ENCODE measurements at places on chromosomes 5 and 9.

DNA sequence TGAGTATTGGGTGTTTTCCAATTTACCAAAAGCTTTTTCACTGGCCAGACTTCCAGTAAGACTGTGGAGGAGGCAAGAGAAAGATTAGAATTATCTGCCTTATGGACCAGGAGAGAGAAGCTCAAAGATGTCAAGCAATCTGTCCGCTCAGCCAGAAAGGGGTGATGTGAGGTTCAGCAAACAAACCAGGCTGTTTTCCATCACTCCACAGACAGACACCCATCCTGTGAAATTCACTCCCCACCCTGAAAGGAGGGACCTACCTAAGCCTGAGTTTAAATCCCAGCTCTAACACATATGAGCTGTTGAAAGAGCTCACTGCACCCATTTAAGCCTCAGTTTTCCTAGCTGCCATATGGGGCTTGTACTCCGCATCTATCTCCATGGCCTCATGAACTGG lies 14.9 kb upstream of the COL27A1 start:
- DNase-seq: no peak

GRCh38 chr9:36128349-36128748 lies 8.2 kb upstream of the GLIPR2 start:
- DNase-seq: no peak

- no peak for DNase-seq
These were observed 251.4 kb upstream of the IL12B start for GRCh38 chr5:159581502-159582249.

GRCh38 chr5:112125903-112126302 lies 293.2 kb downstream of the EPB41L4A start:
- no peak for DNase-seq

GRCh38 chr9:78306222-78307076 lies 9.5 kb downstream of the PSAT1 start:
- no peak for DNase-seq

- DNase-seq: no peak
These were observed 126.9 kb downstream of the EFNA5 start for GRCh38 chr5:107543868-107544267.

GRCh38 chr9:128084746-128085145 lies 16.7 kb downstream of the SLC25A25 start:
- no peak for DNase-seq

GRCh38 chr5:52655163-52655562 lies 132.6 kb upstream of the ITGA1 start:
- no peak for DNase-seq

DNA sequence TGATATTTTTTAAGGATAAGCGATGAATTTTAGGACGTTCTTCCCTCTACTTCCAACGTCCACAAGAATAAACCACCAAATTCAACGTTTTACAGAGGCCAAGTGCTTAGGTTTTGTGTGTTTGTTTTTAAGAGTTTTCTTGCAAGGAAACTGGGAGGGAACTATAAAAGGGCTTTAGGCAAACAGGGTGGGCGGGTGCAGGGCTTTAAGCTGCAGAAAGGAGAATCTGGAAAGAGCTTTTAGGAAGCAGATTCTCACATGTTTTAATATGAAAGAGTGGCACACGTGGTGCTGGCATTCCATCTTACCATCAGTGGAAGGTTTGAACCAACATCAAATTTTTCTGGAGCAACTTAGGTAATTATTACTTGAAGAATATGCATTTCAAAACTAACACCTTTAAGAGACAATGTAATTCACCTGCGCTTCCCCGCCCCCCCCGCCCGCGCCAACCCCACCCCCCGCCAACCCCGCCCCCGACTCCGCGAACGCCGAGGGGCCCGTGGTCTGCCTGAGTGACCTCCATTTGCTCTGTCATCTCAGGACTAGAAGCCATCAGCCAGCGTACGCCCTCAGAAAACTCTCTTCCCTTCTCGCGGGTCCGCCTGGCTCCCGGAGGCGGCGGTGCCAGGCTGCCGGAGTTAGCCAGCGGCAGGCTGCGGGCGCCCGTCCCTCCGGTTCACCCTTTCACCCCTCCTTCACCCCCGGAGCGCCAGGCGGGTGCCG lies 911 bp upstream of the PIK3R1 start:
- no peak for DNase-seq

Data from GM12865 (cell line).